ENCODE measurements at places on chromosomes 4 and X.

GRCh38 chr4:57103051-57103450 is 7.1 kb downstream of the IGFBP7 start:
- DNase-seq: no peak

GRCh38 chr4:113243312-113243711 is 193.9 kb downstream of the ANK2 start:
- DNase-seq: no peak

GRCh38 chr4:4870576-4871241 is 11.2 kb downstream of the MSX1 start:
- no peak for DNase-seq

DNA sequence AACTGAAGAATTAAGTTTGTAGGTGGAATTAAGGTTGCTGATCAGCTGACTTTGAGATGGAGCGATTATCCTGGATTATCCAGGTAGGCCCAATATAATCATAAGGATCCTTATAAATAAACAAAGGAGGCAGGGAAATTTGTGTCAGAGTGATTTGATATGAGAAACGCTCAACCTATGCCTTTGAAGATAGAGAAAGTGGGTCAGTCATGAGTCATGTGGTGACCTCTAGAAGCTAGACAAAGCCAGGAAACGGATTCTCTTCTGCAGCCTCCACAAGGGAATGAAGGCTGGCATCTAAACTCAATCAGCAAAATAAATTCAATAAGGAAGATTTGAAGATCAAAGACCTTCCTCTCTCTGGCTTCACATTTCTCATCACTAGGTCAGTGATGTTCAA is 41.5 kb upstream of the SMIM10 start:
- no peak for DNase-seq

DNA sequence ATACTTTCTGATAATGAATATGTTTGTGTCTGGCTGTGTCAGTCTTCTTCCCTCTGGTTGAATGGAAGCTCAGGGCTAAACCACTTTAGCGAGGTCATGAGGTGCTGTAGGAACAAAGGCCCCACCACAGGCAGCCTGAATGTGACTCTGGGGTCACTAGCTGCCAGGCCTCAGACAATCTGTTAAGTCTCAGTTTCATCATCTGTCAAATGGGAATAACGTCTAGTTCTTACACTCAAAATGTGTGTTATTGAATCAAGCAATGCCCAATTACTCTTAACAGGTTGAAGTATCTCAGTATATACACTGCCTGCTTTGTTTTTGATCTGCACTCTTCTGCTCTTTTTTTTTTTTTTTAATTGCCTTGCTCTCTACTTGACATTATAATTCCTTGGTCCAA is 148.6 kb downstream of the STK32B start:
- DNase-seq: no peak

GRCh38 chrX:12898073-12898472 is 8.3 kb upstream of the TLR8 start:
- no peak for DNase-seq

DNA sequence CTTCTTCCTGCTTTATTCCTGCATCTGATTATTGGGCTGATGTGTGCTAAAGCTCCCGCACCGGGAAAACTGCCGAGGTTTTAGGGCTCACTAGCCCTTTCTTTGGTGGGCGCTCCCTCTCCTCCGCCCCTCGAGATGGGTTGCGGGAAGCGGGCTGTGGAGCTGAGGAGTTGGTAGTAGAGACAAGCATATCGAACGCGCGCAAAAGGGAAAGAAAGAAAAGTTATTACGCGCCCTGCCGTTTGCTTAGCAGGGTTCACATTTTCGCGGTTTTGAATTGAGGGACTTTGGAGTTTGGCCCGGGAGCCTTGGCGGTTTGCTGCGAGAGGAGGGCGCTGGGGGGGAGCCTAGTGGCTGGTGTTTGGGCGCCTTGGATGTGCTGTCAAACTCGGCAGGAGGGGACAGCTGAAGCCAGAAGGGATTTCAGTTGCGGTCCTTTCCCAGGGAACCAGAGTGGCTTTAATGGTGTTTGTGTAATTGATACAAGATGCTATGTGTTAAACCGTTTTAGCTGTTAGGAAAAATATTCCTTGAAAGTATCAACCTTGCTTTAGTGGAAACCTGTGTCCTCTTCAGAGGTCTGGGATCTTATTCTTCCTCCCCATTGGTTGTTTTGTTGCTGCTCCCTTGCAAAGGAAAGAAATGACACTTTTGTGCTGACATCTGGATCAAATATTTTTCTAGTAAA is 1.1 kb downstream of the GAB1 start:
- DNase-seq: peak; percentile 71

DNA sequence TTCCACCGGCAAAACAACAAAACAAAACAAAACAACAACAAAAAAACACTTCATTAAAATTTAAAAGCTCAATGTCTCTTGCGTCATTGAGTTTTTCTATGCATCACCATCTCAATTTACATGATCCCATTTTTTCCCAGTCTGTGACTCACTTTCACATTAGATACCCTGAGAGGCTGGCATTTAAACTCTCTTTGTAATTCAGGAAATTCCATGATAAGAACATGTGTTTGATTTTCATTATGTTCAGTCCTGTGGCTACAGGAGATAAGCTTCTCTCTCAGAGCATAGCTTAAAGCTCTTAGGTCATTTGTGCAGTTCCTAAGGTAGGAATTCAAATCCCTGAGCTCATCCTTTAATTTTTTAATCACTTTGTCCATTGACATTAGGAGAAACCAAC is 104.6 kb downstream of the NBDY start:
- no peak for DNase-seq

DNA sequence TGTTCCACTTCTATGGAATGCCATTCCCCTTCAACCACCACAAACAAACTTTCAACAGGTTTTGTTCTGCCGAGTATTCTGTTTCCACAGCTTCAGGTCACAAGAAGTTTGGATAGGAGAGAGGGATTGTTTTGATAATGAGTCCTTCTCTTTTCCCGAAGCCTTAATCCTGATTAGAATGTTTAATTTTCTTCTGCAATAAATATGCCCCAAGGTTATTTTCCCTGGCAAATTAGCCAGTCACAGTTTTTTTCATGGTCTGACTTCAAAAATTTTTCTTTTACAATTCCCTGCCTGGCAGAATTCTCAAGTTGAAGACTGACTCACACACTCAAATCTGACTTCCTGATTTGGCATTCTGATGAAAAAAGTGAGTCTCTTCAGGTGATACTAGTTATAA is 33.1 kb upstream of the EDNRA start:
- no peak for DNase-seq

DNA sequence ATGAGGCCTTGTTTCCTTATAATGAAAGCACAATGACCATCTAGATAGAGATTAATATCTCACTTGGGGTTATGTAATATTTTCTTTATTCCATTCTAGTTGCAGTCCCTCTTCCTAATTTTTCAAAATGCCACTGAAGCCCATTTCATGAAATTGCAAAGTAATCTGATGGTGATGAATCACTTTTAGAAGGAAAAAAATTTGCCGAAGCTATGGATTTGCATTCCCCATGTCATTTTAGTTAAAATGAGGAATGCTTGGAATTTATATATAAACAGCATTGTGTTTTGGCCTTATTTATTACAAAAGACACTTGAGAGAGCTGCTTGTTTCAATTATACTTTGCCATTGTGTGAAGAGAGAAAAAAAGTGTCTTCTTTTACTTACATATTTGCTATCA is 241.7 kb upstream of the TEX13A start:
- no peak for DNase-seq

- DNase-seq: no peak
Measured at GRCh38 chr4:71604785-71605184, 179.1 kb downstream of the GC start.

GRCh38 chr4:86178211-86178610 is 181.6 kb downstream of the MAPK10 start:
- DNase-seq: no peak

GRCh38 chrX:150680974-150681373 is 12.2 kb upstream of the MTMR1 start:
- no peak for DNase-seq

DNA sequence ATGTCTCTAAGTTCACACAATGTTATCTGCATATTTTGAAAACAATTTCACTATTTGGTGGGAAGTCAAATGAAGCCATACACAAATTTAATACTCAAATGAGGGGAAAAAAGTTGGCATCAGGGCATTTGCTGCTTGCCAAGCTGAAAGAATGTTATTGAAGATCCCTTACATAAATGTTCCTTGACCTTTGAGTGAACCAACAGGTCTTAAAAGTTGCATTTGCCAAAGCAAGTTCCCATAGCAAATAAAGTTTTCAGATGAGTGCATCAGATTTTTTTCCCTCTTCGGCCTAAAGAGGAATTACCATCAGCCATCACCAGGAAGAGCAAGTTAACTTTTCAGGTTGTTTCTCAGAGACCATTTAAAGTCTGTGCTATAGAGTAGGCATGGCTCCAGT is 115.9 kb downstream of the COX18 start:
- no peak for DNase-seq

- DNase-seq: no peak
Measured at GRCh38 chrX:76148753-76149152, 24.1 kb upstream of the PBDC1 start.

- no peak for DNase-seq
Measured at GRCh38 chr4:6471307-6472007, 957 bp downstream of the PPP2R2C start.

DNA sequence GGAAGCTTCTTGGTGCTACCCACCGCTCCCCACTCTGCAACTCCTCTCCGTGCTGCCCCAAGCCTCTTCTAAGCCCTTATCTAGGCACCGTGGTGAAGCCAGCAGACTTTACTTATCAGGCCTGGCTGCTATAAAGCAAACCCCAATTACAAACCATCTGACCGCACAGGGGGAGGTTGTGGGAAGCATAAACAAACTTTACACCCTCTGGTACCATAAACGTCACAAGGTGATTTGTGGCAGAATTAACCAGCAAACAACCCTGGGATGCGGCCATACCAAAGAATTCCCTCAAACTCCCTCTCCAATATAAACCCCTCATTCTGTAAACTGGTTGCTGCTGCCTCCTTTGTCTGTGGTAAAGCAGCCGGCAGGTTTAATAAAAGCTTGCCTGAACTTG is 55.2 kb downstream of the MAGEC2 start:
- no peak for DNase-seq

GRCh38 chr4:15714646-15715435 is 12.0 kb downstream of the BST1 start:
- no peak for DNase-seq

- no peak for DNase-seq
Measured at GRCh38 chr4:57445686-57446085, 335.5 kb upstream of the IGFBP7 start.

DNA sequence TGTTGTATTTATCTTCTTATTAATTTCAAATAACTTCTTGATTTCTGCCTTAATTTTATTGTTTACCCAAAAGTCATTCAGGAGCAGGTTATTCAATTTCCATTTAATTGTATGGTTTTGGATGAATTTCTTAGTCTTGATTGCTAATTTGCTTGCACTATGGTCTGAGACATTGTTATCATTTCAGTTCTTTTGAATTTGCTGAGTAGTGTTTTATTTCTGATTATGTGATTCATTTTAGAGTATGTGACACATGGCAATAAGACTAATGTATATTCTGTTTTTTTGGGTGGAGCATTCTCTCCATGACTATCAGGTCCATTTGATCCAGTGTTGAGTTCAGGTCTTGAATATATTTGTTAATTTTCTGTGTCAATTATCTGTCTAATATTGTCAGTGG is 236.7 kb downstream of the EDA2R start:
- DNase-seq: no peak

- DNase-seq: no peak
Measured at GRCh38 chr4:13268703-13269102, 215.4 kb downstream of the RAB28 start.

GRCh38 chr4:52983563-52984303 is 121.6 kb downstream of the RASL11B start:
- peak; percentile 25 for DNase-seq

DNA sequence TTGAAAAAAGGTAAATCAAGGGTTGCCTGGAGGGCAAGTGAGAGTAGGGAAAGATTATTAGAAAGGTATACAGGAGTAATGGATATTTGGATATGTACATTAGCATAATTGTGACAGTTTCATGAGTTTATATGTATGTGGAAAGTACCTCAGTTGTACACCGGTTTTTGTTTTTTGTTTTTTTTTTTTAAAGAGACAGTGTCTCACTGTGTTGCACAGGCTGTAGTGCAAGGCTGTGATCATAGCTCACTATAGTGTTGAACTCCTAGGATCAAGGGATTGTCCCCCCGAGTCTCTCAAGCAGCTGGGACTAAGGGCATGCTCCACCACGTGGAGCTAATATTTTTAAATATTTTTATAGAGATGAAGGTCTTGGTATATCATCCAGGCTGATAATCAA is 15.3 kb upstream of the HPGD start:
- no peak for DNase-seq

GRCh38 chr4:183098019-183098722 is 886 bp upstream of the WWC2 start:
- no peak for DNase-seq

DNA sequence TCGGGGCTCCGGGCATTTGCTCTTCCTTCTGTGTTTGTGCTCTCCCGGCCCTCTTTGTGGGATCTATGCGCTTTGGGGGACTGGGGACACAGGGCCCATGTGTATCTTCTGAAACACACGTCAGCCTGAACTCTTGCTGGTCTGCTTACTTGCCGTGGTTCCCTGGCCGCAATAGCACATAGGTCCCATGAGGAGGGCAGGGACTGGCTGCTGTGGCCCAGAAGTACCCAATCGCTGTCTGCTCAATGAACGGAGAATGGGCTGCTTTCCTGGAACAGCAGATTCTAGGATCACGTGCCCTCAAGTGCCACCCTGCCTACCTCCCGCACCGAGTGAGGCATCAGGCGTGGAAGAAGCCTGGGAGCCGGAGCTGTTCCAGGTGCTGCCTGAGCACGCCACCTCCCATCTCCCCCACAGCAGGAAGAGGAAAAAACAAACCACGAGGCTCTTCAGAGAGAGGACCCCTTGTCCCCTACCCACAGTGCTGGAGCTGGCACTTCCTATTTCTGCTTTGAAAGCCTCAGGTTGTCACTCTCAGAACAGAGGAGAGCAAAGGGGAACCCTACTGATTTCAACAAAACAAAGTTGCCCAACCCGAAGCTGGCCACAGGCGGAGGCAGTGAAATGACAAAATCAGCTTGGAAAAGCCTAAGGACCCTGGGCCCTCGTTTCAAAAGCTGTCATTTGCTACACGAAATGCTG is 3.8 kb downstream of the G6PD start:
- peak; percentile 20 for DNase-seq

All from KG1 (cell line).